ENCODE measurements at places on chromosomes 13 and 19.

DNA sequence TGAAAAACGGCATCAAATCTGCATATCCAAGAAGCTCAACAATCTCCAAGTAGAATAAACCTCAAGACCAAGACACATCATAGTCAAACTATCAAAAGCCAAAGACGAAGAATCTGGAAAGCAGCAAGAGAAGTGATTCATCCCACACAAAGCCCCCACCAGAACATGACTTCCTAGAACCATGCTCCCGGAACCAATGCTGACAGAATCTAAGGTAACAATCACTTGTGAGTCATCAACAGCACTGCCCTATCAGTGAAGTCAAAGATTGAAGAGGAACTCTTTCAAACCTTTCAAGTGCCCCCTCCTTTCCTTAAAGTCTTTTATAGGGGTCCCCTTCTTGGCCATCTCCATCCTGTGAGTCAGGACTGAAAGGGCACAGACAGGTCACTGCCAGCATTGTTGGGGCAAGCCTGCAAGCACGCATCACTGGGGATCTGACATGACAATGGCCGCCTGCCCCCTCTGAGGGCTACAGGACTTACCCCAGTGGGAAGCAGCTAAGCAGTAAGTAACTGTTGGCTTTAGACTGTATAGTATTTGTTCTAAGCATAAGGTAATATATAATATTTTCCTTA, at the start of gene CCDC70:
TSS of gene CCDC70 (plus strand) at position 247 of the 578 bp plus-strand sequence. CDS start 3,443 bp downstream, outside the sequence.
- DNase-seq, result peak; percentile 35

DNA sequence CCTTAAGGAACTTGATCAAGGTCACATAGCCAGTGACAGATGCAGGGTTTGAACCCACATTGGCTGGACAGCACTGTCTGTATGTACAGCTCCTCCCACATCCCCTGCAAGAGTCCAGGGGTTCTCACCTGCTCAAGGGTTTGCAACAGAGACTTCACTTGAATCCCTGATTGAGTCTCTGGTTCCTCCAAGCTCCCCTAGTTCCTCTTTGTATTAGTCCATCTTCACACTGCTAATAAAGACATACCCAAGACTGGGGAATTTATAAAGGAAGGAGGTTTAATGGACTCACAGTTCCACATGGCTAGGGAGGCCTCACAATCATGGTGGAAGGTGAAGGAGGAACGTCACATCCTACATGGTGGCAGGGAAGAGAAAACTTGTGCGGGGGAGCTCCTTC, 72.8 kb upstream of the CLDN10 start:
- no peak for DNase-seq

- no peak for DNase-seq
Observed at GRCh38 chr19:42279155-42279901, 10.3 kb downstream of the CIC start.

- peak; percentile 50 for DNase-seq
Observed at GRCh38 chr19:55172741-55173140, 6.3 kb upstream of the DNAAF3 start.

- DNase-seq, result no peak
Observed at GRCh38 chr13:112324116-112324515, 52.0 kb upstream of the SPACA7 start.

- peak; percentile 68 for DNase-seq
Observed at GRCh38 chr13:26024558-26024957, 27.3 kb downstream of the SHISA2 start.

DNA sequence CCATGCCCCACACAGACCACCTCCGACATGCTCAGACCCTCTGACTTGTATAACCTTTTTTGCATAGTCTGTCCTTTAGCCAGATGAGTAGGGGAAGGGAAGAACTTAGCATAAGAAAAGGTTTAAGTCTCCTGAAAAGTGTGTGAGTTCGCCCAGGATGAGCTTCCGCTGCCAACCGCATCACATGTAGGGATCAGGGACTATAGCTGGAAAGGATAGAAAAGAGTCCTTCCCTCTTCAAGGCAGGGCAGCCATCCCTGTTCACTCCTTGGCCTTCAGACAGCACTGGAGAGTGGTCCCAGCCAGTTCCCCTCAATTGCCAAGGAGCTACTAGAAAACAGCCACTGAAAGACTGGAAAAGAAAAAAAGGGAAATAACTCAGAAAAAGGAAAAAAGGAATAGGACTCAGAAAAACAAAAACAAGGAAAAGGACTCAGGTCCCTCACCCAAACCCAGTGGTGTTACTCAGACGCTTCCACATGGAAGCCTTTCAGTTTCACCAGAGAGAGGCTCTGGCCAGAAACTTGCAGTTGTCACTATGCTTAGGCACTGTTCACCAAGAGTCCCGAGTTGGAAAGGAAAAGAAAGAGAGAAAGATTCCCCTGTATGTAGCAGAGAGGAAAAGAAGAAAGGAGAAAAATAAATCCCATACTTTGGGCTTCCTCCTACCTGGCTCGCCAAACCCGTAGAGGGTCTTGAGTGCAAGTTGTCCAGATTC, 5.6 kb upstream of the TM9SF2 start:
- no peak for DNase-seq

GRCh38 chr13:111850458-111850857, 216.5 kb upstream of the SOX1 start:
- no peak for DNase-seq

DNA sequence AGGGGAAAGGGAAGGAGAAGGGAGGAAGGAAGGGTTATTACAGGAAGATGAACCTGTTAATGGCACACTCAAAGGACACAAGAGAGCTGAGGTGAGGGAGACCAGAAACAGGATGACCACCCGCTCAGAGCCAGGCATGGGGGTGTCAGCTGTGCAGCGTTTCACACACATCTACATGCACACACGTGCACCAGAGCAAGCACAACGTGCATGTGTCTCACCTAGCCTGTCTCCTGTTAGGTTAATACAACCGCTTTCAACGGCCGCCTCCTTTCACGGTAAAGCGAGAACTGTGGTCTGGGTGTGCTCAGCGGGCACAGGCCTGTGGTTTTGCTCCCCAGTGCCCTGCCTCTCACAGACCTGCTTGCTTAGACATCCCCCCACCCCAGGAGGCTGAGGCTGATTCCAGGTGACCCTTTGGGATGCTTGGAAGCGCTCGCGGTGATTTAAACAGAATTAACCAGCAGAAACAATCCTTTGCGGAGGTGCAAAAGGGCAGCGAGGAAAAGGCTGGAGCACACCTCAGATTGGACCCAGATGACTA, 27.4 kb downstream of the IRS2 start:
- DNase-seq, result no peak

- DNase-seq, result no peak
Observed at GRCh38 chr13:42732073-42732472, 49.3 kb upstream of the FAM216B start.

Measured in astrocyte of the hippocampus (primary cell).